ENCODE measurements at places on chromosomes 1 and 21. TPM values are rescaled to one million over a fixed set of nuclear protein-coding genes. Genes with fewer than 3 reads are reported as not detected.
A peak's percentile ranks its signal among the peaks of the same experiment; 100 is the strongest.

IFI44 gene
- 10.4 TPM for total RNA-seq

PTGER3 gene
- total RNA-seq: 1.4 TPM

GRCh38 chr1:8625981-8626898 is 191.2 kb downstream of the RERE start:
- DNase-seq: no peak
- H3K27ac ChIP-seq: no peak overlapping the region
- no peak overlapping the region for H3K4me3 ChIP-seq

DNA sequence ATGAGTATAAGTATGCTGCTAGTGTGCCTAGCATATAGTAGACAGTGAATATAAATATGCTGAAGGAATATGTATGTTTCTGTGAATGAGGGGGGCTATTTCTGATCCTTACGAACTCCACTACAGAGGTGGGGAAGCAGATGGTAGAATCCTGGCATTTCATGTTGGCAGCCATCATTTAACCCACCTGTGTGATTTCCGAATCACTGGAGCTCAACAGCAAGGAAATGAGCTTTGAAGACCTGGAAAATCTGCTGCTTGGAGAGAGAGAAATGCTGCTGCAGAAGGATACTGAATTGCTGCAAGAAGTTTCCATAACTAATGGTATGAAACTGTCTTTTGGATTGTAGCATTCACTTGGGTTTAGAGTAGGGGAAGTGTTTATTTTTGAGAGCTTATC is 83.5 kb downstream of the RABGAP1L start:
- H3K36me3 ChIP-seq: peaks cover 3% of the 10 kb centered on the region
- no peak overlapping the region for H3K27ac ChIP-seq
- no peak for DNase-seq
- no peaks in the 10 kb centered on the region for H3K27me3 ChIP-seq

- no peaks in the 10 kb centered on the region for H3K36me3 ChIP-seq
- H3K27ac ChIP-seq: no peak overlapping the region
- H3K4me3 ChIP-seq: no peak overlapping the region
- DNase-seq: no peak
- no peaks in the 10 kb centered on the region for H3K27me3 ChIP-seq
These were observed 11.6 kb upstream of the PTPN7 start for GRCh38 chr1:202172015-202172355.

DNA sequence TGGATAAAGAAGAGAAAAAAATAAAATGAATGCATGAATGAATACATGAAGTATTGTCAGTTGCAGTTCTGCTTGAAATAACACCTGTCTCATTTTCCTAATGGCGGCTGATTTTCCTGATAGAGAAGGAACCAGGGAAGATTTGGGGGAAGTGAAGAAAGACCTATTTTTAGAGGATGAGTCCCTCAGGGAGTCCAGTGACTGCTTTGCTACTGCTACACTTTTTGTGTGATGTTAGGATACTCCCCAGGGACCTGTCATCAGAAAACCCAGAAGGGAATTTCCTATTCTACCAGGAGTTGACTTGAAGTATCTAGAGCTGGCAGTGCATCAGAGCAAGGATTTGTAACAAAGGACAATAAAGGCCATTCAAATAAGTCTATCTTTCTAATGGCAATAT is 114.8 kb downstream of the MAB21L3 start:
- no peaks in the 10 kb centered on the region for H3K36me3 ChIP-seq
- H3K4me1 ChIP-seq: no peaks in the 10 kb centered on the region
- H3K27me3 ChIP-seq: no peaks in the 10 kb centered on the region
- H3K27ac ChIP-seq: no peak overlapping the region
- no peak overlapping the region for H3K4me3 ChIP-seq

- H3K36me3 ChIP-seq: peaks cover 7% of the 10 kb centered on the region
- no peaks in the 10 kb centered on the region for H3K27me3 ChIP-seq
- DNase-seq: peak; percentile 31
- H3K4me1 ChIP-seq: no peaks in the 10 kb centered on the region
- H3K4me3 ChIP-seq: no peak overlapping the region
- H3K27ac ChIP-seq: peak overlapping the region; percentile 1
These were observed 9.5 kb downstream of the EYA3 start for GRCh38 chr1:28078680-28079626.

- peaks cover 12% of the 10 kb centered on the region for H3K4me1 ChIP-seq
- no peak overlapping the region for H3K4me3 ChIP-seq
- no peaks in the 10 kb centered on the region for H3K27me3 ChIP-seq
- DNase-seq: no peak
These were observed 135.3 kb downstream of the ADSS2 start for GRCh38 chr1:244316407-244316806.

Data from muscle of leg (tissue), 16 donors.